ENCODE measurements at places on chromosomes 2 and 18. TPM values are rescaled to one million over a fixed set of nuclear protein-coding genes. Genes with fewer than 3 reads are reported as not detected.
A peak's percentile ranks its signal among the peaks of the same experiment; 100 is the strongest.

DNA sequence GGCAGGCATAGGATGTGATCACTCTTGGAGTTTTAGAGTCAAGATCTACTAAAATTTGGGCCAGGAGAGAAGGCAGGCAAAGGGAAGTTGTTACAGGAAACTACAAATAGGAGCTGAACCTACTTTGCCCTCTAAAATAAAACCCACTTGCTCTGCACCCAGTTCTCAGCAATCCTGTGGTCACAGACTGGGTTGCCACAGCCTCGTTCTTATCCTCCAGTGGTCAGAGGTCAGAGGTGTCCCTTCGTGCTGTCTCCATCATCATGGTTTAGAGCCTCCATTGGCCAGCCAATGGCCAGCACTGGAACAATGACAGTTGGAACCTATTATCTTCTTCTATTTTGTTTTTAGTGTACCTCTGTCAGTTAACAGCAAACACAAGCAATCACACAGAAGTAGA lies 90.7 kb upstream of the TNP1 start:
- DNase-seq: no peak

DNA sequence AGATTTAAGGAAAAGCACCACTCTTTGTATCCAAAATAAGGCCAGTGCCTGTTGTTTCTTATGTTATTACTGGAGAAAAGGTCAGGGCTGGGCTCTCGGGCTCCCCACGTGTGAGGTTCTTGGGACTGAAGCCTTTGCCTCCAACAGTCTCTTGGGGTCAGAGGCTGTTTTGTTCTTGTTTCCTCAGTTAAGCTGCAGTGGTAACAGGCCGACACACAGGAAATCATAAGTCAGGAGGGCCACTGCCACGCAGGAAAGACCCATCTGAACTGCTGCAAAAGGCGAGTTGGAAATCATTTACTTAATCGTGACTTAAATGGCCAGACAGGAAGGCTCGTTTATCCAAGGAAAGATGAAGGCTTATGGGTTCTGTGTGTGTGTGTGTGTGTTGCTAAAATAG lies 30.3 kb upstream of the IL37 start:
- no peak for DNase-seq

DNA sequence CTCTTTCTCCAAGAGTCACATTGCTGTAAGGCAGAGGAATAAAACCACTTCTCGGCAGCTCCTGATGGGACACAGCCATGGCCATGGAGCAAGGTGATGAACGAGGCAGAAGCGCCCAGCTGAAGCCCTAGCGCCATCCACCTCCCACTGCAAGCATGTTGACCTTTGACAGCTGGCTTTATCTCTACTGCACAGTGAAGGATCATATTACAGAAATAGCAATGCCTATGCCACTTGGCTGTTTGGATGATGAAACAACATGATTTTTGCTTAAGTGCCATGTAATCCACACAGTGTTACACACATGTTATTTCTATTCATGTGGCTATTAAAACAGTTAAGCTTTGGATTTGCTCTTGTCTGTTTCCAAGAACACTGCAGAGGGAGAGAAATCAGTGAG lies 167.7 kb downstream of the VAPA start:
- DNase-seq: no peak

- DNase-seq: no peak
Measured at GRCh38 chr2:181857483-181857882, 34.0 kb upstream of the ITPRID2 start.

DNA sequence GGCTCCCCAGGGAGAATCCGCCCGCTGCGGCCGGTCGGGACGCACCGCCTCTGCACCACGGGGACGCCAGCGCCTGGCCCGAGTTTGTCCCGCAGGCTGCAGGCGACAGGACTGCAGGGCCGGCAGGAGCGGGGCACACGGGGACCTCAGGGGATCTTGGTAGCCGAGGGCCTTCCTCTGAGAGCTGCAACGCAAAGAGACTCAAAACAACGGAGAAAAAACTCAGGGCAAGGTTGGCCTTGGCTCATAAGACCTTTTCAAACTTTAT lies 79.7 kb downstream of the ARHGEF4 start:
- peak; percentile 71 for DNase-seq

DNA sequence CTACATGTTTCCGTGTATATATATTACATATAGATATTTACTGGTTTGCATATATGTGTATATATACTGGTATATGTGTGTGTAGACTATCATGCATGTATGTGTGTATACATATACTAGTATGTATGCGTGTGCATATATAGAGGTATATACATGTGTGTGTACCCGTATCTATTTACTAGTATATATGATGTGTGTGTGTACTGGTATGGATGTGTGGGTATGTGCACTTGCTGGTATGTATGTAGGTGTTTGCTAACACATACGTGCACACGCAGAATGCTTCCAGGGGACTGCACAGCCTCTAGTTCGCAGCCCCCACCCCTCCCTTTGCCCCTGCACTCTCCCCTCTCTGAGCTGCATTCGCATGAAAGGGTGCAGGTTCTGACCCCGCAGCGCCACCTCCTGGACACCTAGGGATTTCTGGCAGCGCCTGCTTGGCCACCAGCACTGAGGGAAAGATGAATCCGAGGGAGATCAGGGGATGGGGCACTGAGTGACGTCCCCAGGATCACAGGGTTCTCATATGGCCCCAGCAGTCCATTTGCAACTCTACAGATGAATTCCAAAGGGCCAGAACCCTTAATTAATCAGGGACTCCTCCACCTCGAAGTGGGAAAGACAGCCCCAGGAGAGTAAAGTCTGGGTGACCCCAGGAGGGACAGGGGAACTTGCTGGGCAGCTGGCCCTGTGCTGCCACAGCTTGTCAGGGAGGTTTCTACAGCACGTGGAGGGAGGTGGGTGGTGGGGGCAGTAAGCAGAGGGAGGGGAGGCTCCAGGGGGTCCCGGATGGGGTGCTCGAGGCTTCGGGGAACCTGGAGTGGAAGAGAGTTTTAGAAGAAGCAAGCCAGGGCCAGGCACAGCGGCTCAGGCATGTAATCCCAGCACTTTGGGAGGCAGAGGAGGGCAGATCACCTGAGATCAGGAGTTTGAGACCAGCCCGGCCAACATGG lies 66.8 kb upstream of the ASAP2 start:
- peak; percentile 94 for DNase-seq

DNA sequence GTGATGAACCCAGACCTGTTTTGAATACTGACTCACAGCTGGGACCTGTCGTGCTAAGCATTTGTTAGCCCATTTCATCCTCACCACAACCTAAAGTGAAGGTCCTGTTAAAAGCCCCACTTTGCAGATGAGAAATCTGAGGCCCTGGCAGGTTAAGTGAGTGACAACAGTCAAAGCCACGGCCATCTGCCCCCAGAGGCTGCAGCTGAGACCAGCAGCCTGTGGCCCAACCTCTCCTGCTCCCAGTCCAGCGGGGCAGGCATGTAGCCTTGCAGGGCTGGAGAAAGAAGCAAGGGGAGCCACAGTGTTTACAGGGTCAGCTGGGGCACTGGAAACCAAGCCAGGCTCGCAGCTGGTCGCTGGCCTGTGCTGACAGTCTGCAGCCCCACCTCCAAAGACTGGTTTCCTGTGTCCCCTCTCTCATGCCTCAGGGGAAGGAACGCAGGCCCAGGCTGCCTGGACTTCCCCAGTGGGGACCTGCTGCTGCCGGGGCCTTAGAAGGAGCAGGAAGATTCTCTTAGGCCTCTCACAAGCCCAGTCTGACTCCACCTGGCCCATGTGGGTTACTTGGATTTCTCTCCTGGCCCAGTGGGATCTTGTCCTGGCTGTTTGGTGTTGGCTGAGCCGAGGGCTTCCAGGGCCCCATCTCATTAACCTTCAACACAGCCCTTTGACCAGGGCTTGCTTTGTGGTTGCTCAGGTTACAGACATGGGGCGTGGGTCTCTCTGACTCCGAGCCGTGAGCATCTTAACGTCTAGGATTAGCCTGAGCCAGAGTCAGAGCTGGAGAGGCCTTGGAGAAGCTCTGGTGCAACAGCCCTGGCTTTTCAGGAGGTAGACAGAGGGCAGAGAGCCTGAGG lies 1.7 kb downstream of the INPP5D start:
- DNase-seq: peak; percentile 76

DNA sequence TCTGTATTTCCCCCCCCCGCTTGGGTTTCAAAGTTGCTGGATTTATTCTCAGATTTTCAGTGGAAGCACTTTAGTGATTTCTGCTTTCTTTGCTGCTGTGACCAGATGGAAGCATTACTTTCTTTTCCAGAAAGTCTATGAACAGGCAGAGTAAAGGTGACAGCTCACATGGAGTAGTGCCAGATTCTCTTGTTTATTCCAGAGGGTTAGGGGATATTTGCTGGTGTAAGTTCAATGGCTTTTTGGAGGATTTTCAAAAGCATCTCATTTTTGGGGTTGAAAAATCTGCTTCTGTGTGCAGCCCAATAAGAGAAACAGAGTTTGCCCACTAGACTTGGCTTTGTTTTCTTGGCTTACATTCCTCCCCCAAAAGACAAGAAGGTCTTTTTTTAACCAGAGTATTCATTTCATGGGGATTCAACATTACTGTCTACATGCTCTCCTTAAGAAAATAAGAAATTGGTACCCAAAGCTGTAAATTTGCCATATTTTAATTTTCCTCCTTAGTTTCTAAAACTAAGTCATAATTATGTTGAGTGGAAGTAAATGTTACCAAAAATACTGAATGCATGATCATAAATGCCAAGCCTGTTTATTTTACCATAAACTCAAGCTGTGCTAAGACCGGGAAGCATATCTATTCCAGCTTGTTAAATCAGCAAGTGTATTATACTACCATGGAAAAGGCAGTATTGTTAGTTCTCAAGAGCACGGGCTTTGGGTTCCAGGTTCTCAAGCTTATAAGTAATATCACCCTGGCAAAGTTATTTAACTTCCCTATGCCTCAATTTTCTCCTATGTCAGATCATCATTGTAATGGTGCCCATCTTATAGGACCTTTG lies 557.2 kb downstream of the CPS1 start:
- DNase-seq: no peak

GRCh38 chr2:85678794-85679672 lies 11.0 kb upstream of the SFTPB start:
- peak; percentile 96 for DNase-seq

DNA sequence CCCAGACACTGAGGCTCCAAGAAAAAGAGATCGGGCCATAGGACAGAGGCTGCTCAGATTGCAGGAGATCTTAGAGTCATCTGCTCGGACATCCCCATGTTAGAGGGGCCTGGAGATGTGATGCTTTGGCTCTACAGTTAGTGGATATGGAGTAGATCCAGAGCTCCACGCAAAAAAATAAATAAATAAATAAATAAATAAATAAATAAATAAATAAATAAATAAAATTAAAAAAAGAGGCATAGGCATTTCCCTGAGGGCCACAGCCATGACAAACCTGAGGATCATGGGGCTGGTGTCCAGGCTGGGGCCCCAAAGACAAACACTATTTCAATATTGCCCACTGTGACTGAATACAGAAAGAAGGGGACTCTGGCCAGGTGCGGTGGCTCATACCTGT lies 85.5 kb downstream of the PLB1 start:
- DNase-seq: no peak

DNA sequence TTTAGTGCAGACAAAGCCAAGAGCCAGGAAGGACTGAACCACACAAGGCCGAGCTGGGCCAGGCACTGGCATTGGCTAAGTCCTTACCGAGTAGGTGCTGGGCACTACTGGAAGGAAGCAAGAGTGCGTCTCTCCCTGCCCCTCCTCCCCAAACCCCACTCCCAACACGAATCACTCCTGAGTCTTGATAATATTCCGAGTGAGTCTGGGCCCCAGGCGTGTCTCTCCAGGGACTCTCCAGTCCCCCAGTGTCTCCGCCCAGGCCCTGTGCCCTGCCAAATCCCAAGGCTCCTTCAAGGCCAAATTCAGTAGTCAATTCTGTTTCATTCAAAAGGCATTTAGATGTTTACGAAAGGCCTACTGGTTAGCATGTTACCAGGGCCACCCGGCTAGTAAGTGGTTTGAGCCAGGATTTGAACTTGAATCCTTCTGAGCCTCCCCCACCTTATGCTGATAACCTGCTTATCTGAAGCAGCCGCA lies 82.8 kb downstream of the GLI2 start:
- DNase-seq: peak; percentile 99

GRCh38 chr2:129262934-129263333 lies 716.5 kb upstream of the RAB6C start:
- no peak for DNase-seq

GRCh38 chr2:30565851-30566358 lies 118.9 kb downstream of the LCLAT1 start:
- no peak for DNase-seq

DNA sequence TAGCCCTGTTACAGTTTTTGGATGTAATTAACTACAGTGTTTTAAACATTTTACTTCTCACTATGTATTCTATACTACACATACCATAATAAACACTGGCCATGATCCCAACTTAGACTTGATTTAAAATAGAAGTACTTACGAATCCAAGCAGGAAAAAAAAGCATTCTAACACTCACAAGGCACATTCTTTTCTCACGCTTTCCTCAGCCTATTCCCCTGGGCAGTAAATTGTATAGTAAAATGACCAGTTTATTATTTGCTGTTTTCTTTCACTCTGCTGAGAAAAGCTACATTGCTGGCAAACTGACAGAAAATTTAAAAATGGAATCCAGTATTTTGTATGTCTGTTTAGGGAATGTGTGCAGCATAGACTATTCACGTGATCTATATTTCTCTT lies 2.8 kb upstream of the TANC1 start:
- no peak for DNase-seq

DNA sequence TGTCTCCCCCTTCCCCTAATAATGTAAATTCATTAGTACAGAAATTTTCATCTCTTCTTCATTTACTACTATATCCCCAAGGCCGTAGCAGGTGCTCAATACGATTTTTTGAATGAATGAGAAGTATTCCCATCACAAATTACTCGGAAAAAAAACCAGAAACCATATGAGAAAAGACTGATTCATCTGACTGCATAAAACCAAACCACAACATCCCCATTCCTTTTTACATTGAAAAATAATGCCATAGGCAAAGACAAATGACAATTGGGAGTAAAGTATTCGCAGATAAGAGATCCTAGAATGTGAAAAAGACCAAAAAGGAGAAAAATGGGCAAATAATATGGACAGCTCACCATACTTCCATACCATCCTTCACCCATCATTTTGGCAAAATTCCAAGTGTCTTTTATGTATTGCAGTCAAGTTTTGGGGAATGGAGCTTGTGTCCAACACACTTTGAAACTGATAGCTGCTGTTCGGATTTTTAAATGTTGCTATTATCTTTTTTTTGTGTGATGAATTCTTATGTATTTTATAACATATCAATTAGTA lies 1.5 kb downstream of the ZC3H8 start:
- peak; percentile 62 for DNase-seq

DNA sequence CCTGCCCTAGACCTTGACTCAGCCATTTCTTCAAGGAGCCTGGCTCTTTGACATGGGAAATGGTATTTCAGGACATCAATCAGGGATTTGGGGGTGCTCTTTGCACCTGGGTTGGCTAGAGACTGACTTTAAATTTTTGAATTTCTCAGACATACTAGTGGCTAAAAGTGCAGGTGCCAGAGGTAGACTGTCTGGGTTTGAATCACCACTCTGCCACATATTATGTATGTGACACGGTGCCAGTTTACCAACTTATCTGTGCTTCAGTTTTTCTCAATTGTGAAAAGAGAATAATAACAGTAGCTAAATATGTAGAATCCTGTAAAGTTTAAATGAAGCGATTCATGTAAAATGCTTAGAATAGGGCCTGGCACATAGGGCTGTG lies 49.2 kb upstream of the RTN4 start:
- DNase-seq: no peak

- no peak for DNase-seq
Measured at GRCh38 chr2:188410504-188411235, 119.0 kb downstream of the GULP1 start.

The B3GNT7 gene
- 0.72 TPM for total RNA-seq

The MATN3 gene
- 2.4 TPM for total RNA-seq

The LYPD6 gene
- total RNA-seq: 0.59 TPM

The CYP26B1 gene
- under 0.01 TPM for total RNA-seq

The REG3G gene
- not detected for total RNA-seq

The HOXD4 gene
- total RNA-seq: 1.2 TPM

The ABCG5 gene
- total RNA-seq: not detected

The CIB4 gene
- total RNA-seq: not detected

The CDH7 gene
- not detected for total RNA-seq

The UGT1A3 gene
- total RNA-seq: not detected

All from osteoblast (primary cell).